Fibroblast of skin of left quadriceps (primary cell): ENCODE measurements at places on chromosomes 6 and 20.

GRCh38 chr6:149230712-149231460, 86.6 kb upstream of the TAB2 start:
- no peak for DNase-seq

GRCh38 chr20:1467082-1467354, 369 bp upstream of the NSFL1C start:
- DNase-seq = no peak

DNA sequence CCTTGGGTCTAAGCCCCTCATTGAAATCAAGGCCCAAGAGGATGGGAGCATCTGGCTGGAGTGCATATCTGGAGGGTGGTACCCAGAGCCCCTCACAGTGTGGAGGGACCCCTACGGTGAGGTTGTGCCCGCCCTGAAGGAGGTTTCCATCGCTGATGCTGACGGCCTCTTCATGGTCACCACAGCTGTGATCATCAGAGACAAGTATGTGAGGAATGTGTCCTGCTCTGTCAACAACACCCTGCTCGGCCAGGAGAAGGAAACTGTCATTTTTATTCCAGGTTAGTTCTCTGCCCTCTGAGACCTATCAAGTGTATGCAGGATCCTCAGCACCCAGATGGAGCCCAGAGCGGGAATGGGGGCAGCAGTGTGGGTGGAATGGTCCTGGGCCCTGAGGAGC, 5.1 kb downstream of the BTN2A2 start:
- DNase-seq = no peak

- DNase-seq = no peak
Observed at GRCh38 chr6:167127785-167128531, 5.1 kb downstream of the CCR6 start.
